Heart left ventricle (tissue), 16 donors: ENCODE measurements at places on chromosomes 5 and 9.

DNA sequence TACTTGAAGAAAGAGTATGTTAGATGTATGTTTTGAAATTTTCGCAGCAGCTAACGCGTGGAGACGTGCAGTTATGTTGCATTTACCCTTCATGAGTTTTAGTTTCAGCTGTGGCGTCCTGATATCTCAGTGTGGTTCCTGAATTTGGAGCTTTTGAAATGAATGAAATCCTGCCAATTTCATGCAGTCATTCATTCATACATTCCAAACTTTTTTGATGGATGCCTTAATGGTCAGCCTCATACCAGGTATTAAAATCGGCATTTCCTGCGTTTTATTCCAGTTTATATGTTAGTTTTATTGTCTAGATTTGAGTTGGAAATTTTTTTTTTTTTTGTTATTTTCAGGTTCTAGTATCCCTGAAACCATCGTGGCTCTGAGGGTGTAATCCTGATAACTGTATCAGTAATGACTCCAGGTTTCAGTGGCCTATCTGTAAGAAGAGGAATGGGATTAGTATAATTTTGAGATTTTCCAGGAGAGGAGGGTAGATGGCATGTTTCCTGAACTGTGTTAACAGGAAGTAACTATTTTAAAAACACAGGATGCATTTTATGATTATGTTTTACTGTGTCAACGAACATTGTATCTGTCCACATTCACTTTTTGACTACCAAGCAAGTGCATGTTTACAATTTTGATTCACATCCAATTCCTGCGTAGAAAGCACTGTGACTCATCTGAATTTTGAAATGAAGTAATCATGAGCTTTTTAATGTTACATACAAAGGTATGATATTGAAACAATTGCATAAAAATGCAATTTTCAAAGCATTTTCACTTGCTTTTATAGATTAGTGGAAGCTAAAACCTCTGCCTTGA lies 1.0 kb downstream of the FOCAD start:
- no peak for DNase-seq

GRCh38 chr9:91790917-91791316 lies 159.1 kb downstream of the ROR2 start:
- no peak for DNase-seq

DNA sequence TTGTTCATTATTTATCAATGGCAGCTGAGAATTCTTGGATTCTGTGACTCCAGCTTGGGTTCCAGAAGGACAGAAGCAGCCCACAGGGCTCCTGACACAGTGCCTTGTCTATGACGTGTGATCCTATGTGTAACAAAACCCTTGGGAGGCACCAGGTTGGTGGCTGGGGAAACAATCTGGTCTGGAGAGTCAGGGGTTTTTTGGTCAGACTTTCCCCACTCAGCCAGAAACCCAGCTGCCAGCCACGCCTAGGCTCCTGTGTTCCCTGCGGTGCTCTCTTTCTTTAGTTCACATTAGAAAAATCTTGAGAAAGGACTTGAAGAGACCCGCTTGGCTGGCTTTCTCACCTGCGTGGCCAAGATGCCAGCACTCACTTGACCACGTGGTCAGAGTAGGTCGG lies 15.5 kb upstream of the ZBED3 start:
- no peak for DNase-seq

GRCh38 chr9:134716067-134716466 lies 74.5 kb downstream of the COL5A1 start:
- no peak for DNase-seq

GRCh38 chr5:54985301-54986268 lies at the start of gene ESM1:
ESM1 (minus strand) TSS chr5:54985593; CDS start chr5:54985517, 76 bp downstream.
- DNase-seq = no peak

GRCh38 chr5:72434781-72435437 lies 72.3 kb downstream of the ZNF366 start:
- no peak for DNase-seq

GRCh38 chr9:105890046-105890822 lies 195.9 kb downstream of the TMEM38B start:
- DNase-seq = no peak

- DNase-seq = no peak
Observed at GRCh38 chr5:61486476-61486875, 154.4 kb downstream of the ZSWIM6 start.

GRCh38 chr5:53425687-53426511 lies 54.5 kb upstream of the FST start:
- DNase-seq = no peak

DNA sequence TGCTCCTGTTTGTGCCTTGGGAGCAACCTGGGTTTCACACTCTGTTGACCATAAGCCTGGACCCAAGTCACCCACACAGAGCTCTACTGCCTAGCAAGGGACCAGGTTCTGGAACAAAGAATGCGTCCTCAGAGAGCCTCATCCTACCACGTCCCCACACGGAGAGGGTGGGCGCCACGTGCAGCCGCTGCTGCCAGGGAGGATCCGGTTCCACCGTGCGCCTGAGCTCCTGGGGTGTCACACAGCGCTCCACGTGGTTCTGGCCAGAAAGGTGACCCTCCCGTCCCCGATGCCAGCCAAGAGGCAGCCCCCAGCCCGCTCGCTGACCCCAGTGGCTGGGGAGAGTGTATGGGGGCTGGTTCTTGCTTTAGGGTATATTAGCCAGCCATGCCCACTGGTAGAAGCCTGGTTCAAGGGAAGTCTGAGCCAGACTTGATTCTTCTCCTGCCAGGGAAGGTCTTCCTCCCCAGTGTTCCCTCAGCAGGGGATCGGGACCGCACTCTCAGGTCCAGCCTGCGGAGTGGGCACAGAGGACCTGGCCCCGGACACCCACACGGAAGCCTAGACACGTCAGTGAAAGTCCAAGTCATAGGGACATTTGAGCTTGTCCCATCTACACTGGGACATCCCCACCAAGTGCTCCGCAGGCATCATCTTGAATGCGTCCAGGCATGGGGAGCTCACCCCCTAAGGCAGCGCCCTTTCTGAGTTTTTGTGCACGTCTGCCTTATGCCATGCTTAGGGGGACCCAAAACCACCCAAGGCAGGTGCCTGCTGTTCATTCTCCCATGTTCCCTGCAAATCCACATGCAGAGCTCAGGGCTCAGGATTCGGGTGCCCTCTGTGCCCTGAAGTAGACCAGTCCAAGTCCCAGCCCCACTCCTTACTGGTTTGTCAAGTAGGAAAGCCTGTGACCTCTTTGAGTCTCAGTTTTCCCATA lies 2.4 kb downstream of the FCN1 start:
- no peak for DNase-seq

DNA sequence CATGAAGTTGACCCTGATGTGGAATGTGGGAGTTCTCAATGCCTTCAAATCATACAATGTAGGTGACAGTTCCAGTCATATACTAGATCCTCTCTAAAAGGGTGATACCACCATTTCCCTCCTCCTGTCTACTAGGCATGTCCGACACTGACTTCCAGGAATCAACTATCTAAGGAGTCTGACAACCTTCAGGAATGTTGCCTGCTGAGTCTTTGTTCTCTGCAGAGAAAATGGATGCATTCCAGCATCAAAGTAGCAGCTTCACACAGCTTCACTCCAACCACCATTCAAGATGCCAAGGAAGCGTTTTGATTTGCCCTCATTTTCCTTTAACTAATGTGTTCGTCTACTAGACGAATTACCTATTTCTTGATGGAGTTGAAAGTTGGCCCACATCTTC lies 530.2 kb downstream of the EBF1 start:
- DNase-seq = no peak

DNA sequence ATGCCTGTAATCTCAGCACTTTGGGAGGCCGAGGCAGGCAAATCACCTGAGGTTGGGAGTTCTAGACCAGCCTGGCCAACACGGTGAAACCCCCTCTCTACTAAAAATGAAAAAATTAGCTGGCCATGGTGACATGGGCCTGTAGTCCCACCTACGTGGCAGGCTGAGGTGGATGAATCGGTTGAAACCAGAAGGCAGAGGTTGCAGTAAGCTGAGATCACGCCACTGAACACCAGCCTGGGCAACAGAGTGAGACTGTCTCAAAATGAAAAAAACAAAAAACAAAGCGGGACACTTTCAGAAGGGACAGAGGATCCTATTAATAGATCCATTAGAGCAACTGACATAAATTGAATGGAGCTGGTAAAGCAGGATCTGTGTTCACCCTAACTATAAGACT lies 89.6 kb upstream of the SGCD start:
- no peak for DNase-seq

DNA sequence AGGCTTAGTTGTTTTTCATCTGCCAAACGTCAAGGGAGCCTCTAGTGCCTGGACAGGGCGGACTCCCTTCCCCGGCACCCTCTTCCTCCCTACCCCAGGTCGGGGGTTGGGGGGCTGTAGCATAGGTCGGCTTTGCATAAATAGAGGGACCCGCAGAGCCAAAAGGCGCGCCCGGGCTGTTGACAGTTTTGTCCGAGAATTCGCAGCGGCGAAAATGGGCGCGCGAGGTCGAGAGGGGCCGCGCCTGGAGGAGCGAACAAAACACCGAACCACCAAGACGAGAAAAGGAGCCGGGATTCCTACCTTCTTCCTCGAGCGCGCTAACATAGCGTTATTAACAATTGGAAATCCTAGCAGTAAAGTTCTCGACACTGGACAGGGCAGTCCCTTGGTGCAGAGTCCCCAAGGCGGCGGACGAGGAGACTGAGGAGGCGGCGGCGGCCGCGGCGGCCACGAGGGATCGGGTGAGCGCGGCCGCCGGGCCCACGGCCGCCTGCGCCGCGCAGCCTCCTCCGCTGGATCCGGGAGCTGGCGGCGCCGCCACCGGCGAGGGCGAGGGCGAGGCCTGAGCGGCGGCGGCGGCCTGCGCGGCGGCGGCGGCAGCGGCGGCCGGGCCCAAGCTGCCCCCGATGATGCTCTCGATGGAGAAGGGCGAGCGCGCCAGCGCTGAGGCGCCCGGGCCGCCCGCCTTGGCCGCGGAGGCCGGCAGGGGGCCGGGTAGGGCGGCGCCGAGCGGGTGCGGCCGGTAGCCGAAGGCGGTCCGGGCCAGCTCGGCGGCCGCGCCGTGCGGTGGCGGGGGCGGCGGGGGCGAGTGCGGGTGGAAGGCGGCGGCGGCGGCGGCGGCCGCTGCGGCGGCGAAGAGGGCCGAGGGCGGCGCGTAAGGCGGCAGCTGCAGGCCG lies 1.7 kb downstream of the FOXD1 start:
- no peak for DNase-seq

GRCh38 chr5:135329913-135330797 lies 68.9 kb downstream of the MACROH2A1 start:
- DNase-seq = no peak

GRCh38 chr5:142861011-142861410 lies 90.8 kb downstream of the ARHGAP26 start:
- no peak for DNase-seq

DNA sequence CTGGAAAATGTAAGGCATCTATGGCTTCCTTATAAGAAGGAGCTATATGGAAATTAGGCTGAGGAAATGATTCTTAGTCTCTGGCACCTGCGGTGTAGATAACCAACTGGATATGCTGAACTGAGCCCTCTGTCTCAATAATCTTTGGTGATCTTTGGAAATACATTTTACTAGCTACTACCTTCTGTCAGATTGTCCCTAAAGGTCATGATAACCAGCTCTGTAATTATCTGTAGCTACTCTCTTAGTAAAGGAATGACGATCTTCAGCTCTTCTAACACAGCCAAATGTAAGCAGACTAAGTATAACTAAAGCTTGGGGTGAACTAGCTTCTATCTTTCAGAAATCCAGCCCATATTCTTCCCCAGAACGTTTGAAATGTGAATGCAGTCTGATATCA lies 124.9 kb upstream of the GRHPR start:
- DNase-seq = no peak

- no peak for DNase-seq
Observed at GRCh38 chr5:15333091-15333490, 166.9 kb upstream of the FBXL7 start.

DNA sequence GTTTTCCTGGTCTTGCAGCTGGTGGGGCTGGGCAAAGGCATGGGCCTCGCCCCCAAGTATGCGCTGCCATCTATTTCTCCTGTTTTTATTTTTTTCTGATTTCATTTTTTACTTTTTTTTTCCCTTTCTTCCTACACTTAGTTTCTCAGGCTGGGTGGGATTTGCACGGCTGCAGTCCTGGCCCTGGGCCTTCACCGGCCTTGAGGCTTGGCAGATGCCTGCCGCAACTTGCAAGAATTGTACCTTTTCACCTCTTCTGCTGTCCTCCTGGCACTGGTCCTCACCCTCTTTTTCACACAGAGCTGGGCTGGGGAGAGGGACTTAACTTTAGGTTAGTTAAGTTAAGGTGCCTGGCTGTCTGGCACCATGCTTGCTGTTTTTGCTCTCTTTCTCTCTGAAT lies 10.3 kb upstream of the IRGM start:
- no peak for DNase-seq

DNA sequence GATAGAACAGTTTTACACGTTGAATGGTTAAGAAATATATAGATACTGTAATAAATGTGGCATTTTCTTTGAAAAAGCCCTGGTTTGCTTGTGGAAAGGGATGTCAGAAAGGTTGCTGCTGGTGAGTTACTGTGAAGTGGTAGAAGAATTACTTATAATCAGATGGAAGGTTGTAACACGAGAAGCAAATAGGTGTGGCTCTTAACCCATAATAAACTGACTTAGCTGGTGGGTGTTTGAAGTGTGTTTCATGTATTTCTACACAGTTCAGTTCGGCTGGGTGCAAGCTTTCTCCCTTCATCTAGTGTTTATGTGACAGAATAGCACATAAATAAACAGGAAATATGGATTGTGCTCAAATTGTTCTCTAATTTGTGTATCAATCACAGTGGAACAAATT lies 5.5 kb downstream of the CNOT6 start:
- no peak for DNase-seq

DNA sequence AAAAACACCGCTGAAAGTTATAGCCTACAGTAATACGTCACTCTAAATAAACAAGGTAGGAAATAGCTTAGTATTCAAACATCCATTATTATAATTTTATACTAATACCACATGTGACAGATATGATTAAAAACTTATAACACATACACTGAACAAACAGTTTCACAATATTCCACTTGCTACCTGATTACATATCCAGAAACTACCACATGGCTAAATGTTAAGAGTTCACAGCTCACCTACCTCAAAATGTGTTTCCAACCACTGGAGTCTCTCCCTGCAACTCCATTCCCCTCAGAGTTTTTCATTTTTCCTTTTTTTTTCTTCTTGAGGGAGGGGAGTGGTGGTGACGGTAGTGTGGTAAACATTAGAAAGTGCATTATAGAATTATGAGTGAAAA lies 12.1 kb downstream of the RICTOR start:
- no peak for DNase-seq
